Astrocyte of the spinal cord (primary cell): ENCODE measurements at places on chromosomes 16 and 17.
A peak's percentile ranks its signal among the peaks of the same experiment; 100 is the strongest.

GRCh38 chr17:43844241-43844640 is 2.7 kb upstream of the CD300LG start:
- DNase-seq: no peak

DNA sequence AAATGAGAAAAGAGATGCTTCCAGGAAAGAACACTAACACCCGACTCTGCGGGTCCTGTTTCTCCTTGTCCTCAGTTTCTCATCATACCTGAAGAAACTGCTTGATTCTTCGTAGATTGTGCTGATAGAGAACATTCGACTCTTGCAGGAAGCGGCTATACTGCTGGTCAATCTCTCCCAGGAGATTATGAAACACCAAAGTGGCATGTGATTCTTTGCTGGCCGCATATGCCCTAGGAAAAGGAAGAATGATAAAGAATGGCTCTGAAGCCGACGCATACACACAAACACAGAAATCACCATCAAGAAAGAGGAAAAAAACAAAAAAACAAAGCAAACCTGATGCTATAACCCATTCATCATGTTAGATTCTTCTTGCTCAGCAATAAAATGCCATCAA is 41.8 kb downstream of the STAT3 start:
- DNase-seq: no peak

DNA sequence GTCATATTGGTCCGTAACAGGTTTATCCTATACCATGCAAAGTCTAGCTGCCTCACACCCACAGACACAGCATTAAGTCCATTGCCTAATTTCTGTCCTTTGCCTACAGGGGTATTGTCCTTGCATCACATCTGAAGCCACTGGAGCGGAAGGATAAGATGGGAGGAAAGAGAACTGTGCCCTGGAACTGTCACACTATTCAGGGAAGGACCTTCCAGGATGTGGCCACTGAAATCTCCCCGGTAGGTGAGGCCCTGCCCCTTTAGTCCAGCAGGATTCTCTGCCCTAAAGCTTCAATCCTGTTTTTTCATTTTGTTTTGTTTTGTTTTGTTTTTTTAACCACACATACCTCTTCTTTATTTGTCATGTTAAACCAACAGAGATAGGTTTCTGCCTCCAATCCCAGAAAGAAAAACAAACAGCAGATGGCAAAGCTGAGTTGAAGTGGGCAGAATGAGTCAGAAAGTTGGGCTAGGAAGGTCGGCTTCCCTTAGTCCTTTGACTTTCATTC is 2.2 kb upstream of the EFTUD2 start:
- peak; percentile 74 for DNase-seq

DNA sequence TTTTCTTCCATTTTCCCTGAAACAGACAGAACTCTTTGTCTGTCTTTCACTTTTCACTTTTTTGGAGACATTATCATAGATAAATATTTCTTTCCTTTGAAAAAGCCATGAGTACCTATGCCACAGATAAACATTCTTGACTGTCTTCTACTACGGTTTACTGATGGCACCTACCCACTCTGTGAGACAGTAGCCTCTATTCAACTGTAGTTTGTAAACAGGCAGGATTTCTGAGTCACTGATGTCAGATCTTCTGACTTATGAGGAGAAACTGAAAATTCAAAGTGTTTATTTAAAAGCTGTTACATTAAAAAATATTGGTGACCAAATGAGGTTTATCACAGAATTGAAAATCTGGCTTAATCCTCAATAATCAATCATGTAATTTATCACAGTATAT is 658.4 kb downstream of the TOX3 start:
- DNase-seq: no peak

DNA sequence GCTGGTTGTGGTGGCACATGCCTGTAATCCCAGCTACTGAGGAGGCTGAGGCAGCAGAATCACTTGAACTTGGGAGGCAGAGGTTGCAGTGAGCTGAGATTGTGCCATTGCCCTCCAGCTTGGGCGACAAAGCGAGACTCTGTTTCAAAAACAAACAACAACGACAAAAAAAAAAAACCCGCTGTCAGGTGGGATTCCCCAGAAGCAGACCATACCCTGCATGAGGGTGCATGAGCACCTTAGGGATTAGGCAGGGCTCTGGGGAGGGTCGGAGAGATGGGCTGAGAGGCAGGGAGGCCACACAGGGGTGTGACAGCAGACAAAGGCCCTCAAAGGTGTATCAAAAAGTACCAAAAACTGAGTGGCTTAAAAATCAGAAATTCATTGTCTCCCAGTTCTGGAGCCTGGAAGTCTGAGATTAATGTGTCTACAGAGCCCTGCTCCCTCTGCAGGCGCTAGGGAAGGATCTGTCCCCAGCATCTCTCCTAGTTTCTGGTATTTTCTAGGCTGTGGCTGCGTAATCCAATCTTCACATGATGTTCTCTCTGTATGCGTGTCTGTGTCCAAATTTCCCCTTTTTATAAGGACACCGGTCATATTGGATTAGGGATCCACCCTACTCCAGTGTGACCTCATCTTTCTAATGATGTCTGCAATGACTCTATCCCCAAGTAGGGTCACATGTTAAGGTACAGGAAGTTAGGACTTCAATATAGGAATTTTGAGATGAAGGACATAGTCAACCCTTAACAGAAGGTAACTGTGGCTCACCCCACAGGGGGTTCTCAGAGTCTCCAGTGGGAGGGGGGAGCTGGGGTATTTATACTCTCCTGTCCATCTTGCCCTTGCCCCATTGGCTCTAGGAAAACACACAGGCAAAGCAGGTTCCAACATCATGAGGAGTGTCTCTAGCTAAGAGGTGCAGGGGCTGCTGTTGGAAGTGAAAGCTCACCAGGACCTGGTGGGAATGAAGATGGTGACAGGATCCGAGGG is 13.6 kb upstream of the TVP23A start:
- no peak for DNase-seq

- no peak for DNase-seq
These were observed 10.0 kb downstream of the LITAFD start for GRCh38 chr16:8892101-8892575.

DNA sequence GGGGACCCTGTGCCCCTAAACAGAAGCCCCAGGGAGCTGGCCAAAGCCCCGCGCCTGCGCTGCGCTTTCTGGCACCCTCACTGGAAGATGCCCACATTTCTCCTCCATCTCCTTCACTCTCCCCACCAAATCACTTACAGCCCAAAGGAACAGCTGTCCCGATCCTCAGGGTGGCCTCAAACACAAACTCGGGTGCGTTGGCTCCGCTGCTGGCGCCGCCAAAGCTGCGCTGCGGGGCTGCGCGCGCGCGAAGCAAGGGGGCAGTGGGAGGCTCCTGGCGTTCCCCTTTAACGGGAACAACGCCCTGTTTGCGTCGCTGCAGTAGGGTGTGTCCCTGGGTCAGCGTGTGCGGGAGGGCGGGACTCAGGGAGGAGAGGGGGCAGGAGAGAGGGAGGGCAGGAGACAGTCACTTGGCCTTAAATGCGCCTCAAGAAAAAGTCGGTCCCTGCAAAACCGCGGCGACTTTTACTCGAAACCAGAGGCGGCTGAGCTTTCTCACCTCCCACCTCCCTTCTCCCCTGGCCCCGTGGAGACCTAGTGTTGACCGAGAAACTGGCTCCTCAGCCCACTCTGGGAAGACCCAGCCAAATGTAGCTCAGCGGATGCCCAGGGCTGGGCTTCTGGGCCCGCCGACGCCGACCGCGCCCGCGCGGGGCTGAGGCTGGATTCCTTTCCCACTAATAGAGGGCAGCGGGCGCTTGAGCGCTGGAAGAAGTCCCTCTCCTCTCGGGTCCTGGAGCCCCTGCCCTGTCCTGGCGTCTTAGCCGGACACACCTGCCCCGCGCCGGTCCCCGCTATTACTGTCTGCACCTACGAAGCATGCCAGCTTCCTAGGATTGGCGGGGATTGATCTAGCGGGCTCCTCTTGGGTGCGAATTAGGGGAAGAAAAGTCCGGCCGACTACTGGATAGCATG is 2.6 kb downstream of the PMP22 start:
- peak; percentile 87 for DNase-seq

- DNase-seq: peak; percentile 100
These were observed 55.3 kb downstream of the TUBD1 start for GRCh38 chr17:59837308-59838051.

DNA sequence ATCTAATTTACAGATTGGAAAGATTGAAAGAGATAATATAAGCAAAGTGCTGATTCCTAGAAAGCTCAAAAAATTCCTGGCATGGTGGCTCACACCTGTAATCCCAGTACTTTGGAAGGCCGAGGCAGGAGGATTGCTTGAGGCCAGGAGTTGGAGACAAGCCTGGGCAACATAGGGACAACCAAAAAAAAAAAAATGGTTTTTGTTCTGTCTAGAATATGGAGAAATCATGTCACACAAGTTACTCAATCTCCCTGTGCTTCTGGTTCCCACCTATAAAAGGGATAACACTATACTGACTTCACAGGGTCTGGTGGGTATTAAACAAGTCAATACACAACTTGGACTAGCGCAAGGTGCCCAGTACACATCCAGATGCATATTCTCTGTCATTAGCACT is 18.4 kb downstream of the ARHGAP17 start:
- DNase-seq: no peak

- no peak for DNase-seq
These were observed 7.7 kb upstream of the TUBG2 start for GRCh38 chr17:42651392-42651791.

GRCh38 chr17:19004421-19005136 is at the start of gene FAM83G:
Gene FAM83G (minus strand): TSS chr17:19004764. CDS start chr17:19004041, 723 bp downstream.
- peak; percentile 65 for DNase-seq

DNA sequence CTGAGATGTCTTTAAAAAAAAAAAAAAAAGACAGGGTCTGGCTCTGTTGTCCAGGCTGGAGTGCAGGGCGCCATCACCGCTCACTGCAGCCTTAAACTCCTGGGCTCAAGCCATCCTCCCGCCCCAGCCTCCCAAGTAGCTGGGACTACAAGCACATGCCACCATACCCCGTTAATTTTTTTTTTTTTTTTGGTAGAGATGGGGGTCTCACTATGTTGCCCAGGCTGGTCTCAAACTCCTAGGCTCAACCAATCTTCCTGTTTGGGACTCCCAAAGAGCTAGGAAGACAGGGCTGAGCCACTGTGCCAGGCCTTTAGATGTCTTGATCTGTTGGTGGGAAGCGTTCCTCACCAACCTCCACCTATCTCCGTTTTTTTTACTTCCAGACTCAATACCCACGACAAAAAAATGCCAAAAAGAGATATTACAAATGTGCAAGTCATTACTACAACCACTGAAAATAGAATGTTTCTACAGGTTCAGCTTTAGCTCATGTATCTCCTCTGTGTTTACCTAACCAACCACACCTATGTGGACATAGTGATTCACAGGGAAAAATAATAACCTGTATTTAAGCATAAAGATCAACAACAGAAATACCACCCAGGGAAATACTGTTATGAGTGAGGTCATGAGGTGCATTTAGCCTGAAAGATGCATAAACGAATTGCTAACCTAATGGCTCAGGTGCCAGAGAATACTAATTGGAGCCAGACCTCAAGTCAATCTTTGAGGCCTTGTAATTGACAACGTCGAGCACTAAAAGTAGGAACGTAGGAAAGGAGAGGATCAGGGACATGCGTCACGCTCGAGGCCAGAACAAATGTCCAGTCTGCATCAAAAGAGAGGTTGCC is 22.6 kb downstream of the NACA2 start:
- DNase-seq: no peak

DNA sequence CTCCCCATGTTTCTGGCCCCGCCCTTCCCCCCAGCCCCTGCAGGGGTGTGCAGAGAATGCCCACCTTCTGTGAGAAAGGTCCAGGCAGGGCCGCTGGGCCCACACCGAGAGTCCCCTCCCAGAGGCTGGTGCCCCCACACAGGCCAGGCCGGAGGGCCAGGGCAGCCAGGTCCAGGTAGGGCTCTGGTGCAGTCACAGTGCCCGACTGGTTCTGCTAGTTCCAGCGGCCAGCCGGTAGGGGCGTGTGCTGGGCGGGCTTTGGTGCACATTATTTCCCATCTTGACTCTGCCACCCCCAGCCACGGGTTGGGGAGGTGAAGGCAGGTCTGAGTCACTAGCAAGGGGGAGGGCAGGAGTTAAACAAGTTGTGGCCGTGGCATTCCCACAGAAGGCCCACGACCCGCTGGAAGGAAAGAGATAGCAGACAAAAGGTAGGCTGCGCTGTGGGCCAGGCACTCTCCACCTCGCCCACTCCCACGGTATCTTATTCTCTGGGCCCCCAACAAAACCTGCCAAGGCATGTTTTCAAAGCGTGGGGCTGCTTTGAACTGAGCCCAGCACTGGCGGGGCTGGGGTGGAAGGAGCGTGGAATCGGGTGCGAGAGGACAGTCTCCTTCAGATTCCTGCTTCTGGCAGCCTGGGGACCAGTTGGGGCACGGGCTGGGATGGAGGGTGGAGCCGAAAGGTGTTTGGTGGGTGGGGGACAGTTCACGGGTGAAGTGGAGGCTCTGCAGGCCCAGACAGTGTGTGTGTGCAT is 1.9 kb downstream of the EPN3 start:
- no peak for DNase-seq

- DNase-seq: no peak
These were observed 127.1 kb downstream of the SPAG9 start for GRCh38 chr17:50993544-50993943.

- peak; percentile 44 for DNase-seq
These were observed 93.6 kb upstream of the MPHOSPH6 start for GRCh38 chr16:82263521-82264143.

DNA sequence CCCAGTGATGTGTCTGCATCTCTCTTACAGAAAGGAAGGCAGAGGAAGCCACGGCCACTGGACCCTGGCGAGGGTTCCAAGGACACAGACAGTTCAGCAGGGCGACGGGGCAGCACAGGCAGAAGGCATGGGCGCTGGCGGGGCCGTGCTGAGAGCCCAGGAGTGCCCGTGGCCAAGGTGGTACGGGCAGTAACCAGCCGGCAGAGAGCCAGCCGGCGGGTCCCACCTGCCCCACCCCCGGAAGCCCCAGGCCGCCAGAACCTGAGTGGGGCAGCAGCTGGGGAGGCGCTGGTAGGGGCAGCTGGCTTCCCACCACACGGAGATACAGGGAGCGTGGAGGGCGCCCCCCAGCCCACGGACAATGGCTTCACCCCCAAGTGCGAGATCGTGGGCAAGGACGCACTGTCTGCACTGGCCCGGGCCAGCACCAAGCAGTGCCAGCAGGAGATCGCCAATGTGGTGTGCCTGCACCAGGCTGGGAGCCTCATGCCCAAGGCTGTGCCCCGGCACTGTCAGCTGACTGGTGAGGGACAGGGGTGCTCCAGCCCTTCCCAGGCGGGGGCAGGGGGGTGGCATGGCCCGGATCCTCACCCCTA is 7.8 kb downstream of the XYLT2 start:
- no peak for DNase-seq

DNA sequence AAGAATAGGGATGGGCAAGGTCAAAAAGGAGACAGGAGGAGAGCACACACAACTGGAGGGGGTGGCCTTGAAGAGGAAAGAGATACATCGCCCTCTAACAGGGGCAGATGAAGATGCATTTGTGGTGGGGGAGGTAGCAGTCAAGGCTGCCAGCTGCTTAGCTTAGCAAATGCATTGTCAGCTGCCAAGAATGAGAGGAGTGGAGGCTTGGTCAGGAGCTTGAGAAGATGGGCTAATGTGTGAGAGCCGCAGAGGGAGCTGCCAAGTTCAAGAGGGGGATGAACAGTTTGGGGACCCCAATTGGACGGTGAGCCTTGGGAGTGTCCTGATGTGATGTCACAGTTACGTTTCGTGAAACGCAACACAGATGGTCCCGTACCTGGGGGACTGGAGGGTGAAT is 28.9 kb upstream of the GNA13 start:
- no peak for DNase-seq

- no peak for DNase-seq
These were observed 207.6 kb downstream of the RAB11FIP4 start for GRCh38 chr17:31598921-31599571.
